ENCODE measurements at places on chromosomes 2 and 18.

DNA sequence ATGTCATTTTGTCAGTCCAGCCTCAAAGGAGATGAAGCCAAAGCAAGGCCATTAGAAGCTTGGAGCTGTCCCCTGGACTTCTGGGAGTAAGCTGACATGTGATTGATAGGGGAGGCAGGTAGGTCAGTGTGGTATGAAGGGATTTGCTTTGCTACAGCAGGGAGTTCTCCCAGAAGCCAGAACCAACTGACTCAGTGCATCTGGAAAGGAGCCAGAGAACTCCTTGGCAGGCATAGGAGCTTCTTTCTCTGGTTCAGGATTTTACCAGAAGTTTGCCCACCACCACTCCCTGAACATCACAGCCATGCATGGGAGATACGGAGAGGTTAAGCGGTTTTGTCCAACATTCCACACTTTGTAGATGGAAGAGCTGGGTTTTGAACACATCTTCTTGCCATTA is 24.5 kb upstream of the KCNE4 start:
- DNase-seq = no peak

DNA sequence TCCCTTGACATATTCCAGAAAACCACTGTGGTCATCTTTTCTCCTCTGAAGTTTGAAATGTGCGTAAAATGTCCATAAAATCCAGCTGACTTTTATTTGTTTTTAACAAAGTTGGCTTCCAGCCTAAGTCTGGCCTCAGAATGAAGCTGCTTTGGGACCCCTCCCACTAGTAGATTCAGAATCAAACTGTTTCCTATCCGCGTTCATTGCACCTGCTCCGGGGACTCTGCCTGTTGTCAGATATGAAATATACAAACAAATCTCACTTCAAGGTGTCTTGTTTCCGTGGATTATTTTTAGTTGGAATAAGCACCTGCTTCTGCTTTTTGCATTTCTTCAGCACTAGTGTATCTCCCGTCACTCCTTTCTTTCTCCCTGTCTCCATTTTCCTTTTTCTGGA is 115.7 kb upstream of the FHL2 start:
- no peak for DNase-seq

- DNase-seq = no peak
Measured at GRCh38 chr18:10332452-10332851, 122.0 kb upstream of the APCDD1 start.

- no peak for DNase-seq
Measured at GRCh38 chr2:235468978-235469655, 24.7 kb upstream of the AGAP1 start.

GRCh38 chr2:37477921-37478320 is 133.5 kb downstream of the QPCT start:
- DNase-seq = no peak

DNA sequence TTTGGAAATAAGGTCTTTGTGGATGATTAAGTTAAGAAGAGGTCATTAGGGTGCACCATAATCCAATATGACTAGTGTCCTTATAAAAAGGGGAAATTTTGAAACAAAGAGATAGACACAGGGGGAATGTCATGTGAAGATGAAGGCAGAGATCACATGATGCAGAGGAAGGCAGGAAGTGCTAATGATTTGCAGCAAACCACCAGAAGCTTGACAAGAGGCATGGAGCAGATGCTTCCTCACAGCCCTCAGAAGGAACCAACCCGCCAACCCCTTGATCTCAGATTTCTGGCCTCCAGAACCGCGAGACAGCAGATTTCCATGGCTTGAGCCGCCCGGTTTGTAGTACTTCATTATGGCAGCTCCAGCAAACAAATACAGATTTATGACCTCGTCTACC is 17.4 kb upstream of the SMARCAL1 start:
- DNase-seq = no peak

DNA sequence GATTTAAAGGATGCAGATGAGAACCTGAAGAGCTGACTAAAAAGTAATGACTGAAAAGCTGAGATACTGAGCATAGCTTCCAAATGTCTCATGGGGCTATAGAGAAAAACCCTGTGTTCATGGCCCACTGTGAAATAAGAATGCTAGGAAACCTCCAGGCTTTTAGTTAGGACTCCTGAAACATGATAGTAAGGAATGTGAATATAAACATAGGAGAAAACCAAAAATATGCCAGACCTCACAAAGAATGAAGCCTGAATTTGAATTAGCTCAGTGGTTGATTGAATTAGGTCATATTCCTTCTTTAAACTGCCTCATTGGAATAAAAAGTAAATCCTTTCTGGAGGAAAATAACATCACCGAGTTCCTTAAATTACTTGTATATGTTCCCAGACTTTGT is 194.5 kb upstream of the NXPH2 start:
- DNase-seq = no peak

DNA sequence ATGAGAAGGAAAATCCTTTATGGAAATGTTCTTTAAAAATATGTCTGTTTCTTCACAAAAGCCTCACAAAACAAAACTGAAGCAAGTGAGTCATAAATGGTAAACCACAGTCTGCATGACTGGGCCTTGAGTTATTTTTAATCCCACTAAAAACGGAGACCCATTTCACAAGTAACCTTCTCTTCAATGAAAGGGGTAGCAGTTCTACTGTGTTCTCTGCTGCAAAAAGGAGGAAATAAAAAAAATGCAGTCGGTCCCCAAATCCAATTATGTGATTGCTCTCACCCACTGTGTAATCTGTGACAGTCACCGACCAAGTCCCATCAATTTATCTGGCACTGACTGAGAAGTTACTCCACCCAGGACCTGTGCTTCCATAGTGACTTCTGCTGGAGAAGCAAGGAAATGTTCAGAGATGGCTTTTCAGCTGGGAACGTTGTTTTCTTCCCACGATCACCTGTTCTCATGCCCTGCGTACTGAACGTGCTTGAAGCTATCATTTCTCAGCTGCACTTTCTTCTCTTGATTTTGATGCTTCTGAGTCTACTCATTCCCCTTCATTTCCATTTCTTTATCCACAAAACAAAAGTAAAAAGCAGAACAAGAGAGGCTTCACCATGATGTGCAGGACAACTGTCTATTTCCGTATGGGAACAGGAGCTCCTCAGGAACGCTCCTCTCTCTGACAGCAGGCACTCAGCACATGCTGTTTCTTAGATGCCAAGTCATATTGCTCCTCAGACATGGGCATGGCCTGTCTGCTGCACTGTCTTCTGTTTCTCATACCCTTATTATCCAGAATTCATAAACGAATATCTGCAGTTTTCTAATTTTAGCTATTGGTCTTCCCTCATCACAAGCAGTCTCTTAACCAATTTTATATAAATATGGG is 80.0 kb upstream of the TMEM200C start:
- DNase-seq = peak; percentile 2

DNA sequence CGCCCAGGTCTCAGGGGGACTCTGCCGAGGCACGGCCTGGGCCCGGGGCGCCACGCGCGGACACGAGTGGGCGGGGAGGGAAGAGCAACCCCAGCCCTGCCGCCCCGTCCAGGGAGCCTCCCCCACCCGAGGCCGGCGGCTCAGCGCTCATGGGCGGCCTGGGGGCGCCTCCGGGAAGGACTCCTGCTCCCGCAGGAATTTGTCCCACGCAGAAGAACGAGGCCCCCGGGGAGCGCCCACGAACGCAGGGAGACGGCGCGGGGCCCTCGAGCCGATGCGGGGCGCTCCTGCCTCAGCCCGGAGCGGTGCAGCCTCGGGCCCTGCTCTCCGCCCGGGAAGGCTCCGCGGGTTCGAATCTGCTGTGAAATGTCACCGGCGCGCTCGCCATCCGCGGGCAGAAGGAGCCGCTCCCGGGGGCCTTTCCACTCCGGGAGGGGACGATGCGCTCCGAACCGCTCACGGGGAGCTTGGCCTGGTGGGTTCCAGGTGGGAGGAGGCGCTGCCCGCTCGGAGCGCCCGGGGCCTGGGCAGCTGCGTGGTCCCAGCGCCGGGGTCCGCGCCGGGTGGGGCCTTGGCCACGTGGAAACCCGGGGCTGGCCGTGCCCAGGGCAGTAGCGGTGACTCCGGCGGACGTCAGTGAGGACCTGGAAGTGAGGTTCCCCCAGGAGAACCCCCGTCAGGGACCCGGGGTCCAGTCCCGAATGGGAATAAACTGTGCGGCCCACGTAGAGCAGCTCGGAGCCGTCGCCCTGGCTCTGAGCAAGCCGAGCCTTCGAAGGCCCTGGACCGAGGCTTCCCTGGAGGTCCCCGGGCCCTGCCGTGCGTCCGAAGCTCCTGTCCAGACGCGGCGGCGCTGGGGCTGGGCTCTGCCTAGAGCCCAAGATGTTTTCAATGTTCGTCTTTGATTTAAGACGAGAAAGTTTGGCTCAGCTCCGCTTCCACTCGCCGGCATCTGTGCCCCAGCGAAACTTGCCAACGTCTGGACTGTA is 41.4 kb upstream of the CTDP1 start:
- DNase-seq = no peak

GRCh38 chr2:166494140-166494624 is at the start of gene SCN7A:
SCN7A (minus strand) TSS chr2:166494249; CDS start chr2:166477696, 16,553 bp downstream.
- DNase-seq = no peak

- DNase-seq = no peak
Measured at GRCh38 chr18:11667578-11667977, 21.5 kb upstream of the GNAL start.

DNA sequence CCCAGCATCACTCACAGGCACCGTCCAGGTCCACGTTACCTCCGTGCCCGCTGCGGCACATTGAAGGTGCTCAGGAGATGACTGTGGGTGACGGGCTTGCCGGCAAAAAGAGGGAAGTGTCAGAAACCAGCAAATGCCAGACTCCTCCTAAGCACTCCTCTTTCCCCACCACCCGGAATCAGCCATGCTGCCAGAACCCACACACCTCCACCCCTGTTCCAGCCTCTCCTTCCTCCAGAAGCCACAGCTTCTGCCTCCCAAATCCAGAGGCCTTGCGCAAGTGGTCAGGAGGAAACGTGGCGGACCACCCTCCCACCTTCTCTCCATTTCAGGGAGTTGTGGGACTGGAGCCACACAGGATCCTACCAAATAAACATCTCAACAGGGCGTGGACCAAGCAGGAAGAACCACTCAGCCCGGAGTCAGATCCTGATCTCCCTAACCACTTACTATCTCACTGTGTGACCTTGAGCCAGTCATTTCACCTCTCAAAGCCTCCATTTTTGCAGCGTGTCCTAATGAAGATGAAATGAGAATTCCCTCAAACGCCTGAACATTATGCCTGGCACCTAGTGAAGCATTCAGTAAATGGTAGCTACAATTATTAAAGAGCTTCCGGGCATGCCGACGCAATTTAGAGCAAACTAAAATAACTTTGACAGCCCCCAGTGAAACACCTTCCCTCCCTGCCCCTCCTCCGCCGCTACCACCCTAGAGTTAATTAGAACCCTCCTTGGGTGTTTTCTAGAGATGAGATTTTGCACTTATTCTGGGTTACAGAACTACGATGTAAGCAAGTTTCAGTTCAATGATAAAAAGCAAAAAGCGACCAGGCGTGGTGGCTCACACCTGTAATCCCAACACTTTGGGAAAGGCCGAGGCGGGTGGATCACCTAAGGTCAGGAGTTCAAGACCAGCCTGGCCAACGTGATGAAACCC is 32.9 kb downstream of the SMAD7 start:
- no peak for DNase-seq

- no peak for DNase-seq
Measured at GRCh38 chr2:211367293-211367692, 810.9 kb downstream of the CPS1 start.

DNA sequence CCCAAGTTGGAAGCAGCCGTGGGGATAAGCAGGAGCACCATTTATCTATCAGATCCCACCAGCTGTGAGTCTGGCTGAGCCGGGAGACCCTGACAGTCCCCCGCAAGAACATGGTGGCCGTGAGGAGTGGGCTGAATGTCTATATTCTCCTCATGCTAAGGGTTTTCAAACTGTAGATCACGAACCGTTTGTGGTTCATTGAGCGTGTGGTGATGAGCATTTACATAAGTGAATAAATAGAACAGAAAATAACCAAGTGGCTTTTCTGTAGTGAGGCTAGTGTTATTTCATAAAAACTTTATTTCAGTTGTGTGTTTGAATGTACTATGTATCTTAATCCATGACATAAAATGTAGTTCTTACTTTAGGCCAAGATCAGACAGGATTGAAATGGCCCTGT is 190.2 kb upstream of the APCDD1 start:
- no peak for DNase-seq

DNA sequence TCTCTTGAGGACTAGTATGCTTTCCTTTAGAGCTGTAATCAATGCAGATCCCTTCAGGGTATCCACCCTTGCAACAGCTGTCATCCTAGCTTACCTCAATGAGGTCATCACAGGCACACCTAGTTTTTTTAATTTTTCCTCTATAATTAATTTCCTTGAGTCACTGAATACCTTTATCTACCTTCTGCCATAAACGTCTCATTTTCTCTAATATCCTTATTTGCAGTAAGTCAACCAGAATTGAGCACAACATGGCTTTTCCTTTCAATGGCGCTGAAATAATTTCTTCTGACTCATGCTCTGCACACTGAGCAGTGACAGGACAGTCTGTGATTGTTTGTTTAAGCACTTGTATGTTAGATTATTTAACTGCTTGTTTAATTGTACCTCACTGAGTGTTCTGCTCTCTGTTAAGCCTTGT is 49.4 kb downstream of the ETAA1 start:
- no peak for DNase-seq

- no peak for DNase-seq
Measured at GRCh38 chr2:38653715-38654527, 12.0 kb upstream of the GALM start.

DNA sequence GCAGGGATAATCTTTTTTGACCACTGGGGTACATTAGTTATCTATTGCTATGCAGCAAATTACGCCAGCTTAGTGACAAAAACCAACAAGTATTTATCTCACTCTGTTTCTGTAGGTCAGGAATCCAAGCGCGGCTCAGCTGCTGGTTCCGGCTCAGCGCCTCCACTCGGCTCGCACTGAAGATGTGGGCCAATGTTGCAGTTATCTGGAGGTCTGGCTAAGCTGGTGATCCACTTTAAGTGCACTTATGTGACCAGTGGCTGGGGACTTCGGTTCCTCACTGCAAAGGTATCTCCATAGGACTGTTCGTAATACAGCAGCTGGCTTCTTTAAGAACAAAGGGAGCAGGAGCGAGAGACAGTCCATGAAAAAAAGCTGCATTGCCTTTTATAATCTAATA is 591.9 kb downstream of the TMEM182 start:
- DNase-seq = no peak

- no peak for DNase-seq
Measured at GRCh38 chr18:70335892-70336726, 47.3 kb downstream of the SOCS6 start.

- DNase-seq = no peak
Measured at GRCh38 chr2:86048888-86049287, 56.8 kb downstream of the POLR1A start.

- DNase-seq = no peak
Measured at GRCh38 chr18:36372903-36373311, 75.4 kb downstream of the FHOD3 start.

GRCh38 chr18:62844850-62845643 is 129.7 kb downstream of the PHLPP1 start:
- DNase-seq = no peak

DNA sequence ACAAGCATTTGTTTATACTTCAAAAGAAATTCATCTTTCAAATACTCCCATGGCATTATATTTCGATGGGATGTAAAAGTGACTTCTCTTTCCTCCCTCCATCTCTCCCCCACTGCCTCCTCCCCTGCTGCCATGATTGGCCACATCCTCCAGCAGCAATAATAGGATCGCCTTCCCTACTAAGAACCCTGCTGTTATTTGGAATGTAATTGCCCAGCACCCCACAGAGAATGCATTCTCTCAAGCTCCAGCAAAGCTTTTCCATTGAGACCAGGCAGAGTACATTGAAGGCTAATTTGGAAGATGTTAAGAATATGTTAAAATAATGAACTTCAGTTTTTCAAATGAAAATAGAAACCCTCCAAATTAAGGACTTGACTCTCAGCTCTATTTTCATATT is 375.4 kb upstream of the ACVR2A start:
- no peak for DNase-seq
